ENCODE measurements at places on chromosomes 5 and 9. TPM values are rescaled to one million over a fixed set of nuclear protein-coding genes. Genes with fewer than 3 reads are reported as not detected.

DNA sequence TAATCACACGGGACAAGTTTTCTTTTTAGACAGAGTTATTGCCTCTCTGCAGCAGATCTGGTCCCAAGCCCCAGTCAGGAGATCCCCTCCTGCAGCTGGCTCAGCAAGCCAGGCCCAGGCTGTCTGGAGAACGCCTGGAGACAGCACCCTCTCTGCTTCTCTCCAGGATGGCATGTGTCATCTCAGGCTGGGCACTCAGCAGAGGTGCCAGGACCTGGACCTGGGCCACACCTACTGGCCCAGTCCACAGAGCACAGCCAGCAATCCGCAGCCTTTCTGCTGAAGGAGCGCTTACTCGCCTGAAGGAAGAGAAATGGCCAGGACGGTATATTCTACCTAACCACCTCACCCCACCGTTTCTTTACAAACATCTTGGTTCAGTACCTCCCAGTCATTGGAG lies 4.7 kb upstream of the TBC1D9B start:
- no peak for DNase-seq

- peak; percentile 69 for DNase-seq
Observed at GRCh38 chr5:142982821-142983200, 212.6 kb downstream of the ARHGAP26 start.

GRCh38 chr9:15244001-15244441 lies 63.0 kb downstream of the TTC39B start:
- DNase-seq = no peak

DNA sequence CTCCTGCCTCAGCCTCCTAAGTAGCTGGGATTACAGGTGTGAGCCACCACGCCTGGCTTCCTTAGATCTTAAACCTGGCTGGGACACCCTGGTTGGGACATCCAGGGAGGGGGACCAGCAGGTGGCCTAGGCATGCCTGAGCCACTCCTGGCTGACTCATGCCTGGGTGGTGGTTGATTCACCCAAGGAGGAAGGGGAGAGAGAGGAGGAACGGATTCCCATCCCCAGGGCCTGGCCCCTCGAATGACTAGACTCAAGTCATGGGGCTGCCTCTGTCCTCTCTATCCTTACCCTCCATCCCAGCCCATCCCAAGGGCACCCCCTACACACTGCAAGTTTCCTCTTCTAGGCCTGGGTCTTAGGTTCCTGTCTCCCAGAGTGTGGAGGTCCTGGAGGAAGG lies 12.7 kb downstream of the EEIG1 start:
- DNase-seq = no peak

DNA sequence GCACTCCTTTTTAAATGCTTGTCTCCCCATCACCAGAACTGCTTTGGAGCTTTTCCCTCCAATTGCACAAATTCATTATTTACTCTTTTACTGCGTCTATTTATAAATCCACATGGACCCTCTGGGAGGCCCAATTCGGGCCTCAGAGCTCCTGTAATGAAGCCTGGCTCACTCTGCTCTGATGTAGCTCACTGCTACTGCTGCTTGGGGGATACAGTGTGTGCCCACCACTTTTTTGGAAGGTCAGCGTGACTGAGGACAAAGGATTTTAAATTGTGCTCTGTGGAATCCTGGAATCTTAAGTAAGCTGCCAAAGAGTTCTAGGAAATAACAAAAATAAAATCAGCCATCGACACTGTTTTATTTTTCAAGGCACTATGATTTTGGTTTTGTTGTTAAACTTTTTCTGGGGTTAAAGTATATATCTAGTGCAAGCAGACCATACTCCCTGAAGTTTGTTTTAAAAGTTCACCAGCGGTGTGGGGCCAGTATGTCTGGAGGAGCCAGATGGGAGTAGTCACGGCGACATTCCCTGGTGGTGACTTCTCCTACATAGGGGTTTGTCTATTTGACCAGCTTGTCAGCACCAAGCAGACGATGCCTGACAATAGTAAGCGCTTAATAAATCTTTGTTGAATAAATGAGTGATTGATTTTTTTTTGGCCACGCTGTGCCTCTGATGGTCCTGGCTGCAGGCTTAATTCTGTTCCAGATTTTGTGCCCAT lies 142.8 kb downstream of the TMEM38B start:
- no peak for DNase-seq

GRCh38 chr5:56615361-56616153 lies 199.8 kb upstream of the MAP3K1 start:
- DNase-seq = no peak

GRCh38 chr5:118565335-118565971 lies 422.9 kb downstream of the DTWD2 start:
- no peak for DNase-seq

DNA sequence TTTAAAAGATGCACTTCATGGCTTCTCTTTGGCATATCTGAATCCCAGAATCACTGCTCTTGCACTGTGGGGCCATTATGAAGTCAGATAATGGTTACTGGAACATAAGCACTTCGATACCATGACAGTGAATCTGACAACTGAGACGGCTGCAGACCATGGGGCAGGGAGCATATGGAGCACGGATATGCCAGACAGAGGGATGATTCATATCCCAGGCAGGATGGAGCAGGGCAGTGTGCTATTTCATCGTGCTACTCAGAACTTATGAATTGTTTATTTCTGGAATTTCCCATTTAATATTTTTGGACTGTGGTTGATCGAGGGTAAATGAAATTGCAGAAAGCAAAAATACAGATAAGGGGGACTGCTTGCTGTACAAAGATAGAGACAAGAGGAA lies 145.0 kb downstream of the EGFLAM start:
- no peak for DNase-seq

DNA sequence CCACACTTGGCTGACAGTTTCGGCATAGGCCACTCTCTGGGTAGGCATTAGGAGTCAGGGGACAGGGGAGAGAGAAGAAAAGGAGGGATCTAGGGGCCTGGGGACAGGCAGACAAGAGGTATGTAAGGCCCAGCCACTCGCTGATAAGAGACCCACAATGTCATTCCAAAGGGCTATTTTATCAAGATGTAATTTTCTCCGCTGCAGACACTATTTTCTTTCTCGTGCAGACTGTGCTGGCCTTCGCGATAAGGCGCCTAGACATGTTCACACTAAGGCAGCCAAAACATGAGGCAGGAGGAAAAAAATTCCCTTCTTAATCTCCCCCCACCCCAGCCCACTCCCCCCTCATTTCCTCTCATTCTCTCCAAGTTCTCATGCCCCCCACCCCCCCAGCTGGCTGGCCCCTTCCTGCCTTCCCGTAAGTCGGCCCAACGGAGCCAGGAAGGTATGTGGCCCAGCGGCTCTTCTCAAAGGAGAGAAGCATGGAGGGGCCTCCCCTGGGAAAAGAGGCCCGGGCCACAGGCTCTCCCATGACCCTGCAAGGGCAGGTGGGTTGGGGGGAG lies 44.9 kb upstream of the SYNPO start:
- no peak for DNase-seq

GRCh38 chr9:107425101-107426025 lies 64.2 kb downstream of the KLF4 start:
- peak; percentile 74 for DNase-seq

GRCh38 chr5:92372766-92373165 lies 989.6 kb upstream of the ARRDC3 start:
- DNase-seq = no peak

DNA sequence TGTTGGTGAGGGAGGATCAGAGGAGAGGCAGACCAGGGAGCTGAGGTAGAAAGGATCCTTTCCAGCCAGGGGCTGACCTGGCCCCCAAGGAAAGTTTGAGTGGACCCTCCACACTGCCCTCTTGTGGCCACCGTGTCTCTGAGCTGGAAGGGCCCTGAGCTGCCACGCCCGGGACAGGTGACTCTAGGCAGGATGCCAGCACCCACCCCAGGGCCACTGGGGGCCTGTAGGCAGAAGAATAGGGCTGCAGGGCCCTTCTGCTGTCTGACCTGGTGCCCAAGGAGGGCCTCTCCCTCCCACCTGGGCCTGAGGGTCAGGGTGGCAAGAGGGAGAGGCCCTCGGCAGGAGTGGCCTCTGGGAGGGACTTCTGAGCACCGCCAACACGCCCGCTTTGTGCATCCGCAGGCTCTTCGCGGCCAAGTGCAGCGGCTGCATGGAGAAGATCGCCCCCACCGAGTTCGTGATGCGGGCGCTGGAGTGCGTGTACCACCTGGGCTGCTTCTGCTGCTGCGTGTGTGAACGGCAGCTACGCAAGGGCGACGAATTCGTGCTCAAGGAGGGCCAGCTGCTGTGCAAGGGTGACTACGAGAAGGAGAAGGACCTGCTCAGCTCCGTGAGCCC lies 76.8 kb downstream of the LMX1B start:
- DNase-seq = peak; percentile 69

GRCh38 chr9:121711797-121712196 lies 60.4 kb downstream of the DAB2IP start:
- DNase-seq = no peak

GRCh38 chr5:68818057-68818695 lies 275.6 kb upstream of the SLC30A5 start:
- DNase-seq = no peak

DNA sequence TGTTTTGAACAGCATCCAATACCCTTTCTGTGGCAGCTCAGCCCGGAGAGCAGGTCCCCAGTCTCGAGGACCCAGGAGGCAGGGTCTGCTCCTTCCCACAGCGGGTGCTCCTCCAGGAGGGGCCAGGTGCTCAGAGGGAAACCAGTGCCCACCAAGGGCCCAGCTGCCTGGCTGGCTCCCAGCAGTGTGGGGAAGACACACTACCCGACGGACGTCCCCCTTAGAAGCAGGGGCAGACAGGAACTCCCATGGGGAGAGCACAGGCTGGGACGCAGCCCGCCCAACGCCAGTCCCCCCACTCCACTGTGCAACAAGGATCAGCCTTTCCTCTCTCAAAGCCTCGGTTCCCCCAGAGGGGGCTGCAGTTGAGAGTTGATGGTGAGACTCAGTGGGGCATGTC lies 57.6 kb downstream of the ADAMTS2 start:
- no peak for DNase-seq

Gene WDR38
- not detected for total RNA-seq

Gene GRXCR2
- total RNA-seq = not detected

Gene C9orf50
- not detected for total RNA-seq

Gene OR1Q1
- not detected for total RNA-seq

Gene MLANA
- not detected for total RNA-seq

Gene PNPLA7
- total RNA-seq = 3.3 TPM

Gene CDC20B
- total RNA-seq = not detected

Gene FBLL1
- 3.2 TPM for total RNA-seq

Gene LURAP1L
- not detected for total RNA-seq

Gene SPATA31A1
- total RNA-seq = not detected
